ENCODE measurements at places on chromosomes 1 and 21. TPM values are rescaled to one million over a fixed set of nuclear protein-coding genes. Genes with fewer than 3 reads are reported as not detected.

RNF186 gene
- total RNA-seq: not detected

DENND2C gene
- total RNA-seq: 0.83 TPM

F5 gene
- 11.0 TPM for total RNA-seq

C1orf141 gene
- not detected for total RNA-seq

LIPI gene
- total RNA-seq: not detected

FLG2 gene
- not detected for total RNA-seq

SMCP gene
- total RNA-seq: not detected

IGSF9 gene
- not detected for total RNA-seq

LPAR3 gene
- total RNA-seq: 2.1 TPM

TMCO4 gene
- total RNA-seq: 16.3 TPM

SARS1 gene
- 195 TPM for total RNA-seq

OR10J1 gene
- not detected for total RNA-seq

PSRC1 gene
- 28.7 TPM for total RNA-seq

ARHGEF16 gene
- total RNA-seq: not detected

S100A7 gene
- not detected for total RNA-seq

CFHR5 gene
- total RNA-seq: not detected

FAM78B gene
- 0.10 TPM for total RNA-seq

WDR64 gene
- total RNA-seq: 0.13 TPM

DNM3 gene
- total RNA-seq: 2.0 TPM

AGMAT gene
- 8.4 TPM for total RNA-seq

PLK3 gene
- 63.5 TPM for total RNA-seq

SUMO3 gene
- 89.0 TPM for total RNA-seq

CDA gene
- not detected for total RNA-seq

CD1E gene
- total RNA-seq: not detected

CCSAP gene
- 13.4 TPM for total RNA-seq

SYPL2 gene
- total RNA-seq: not detected

TBX19 gene
- 2.4 TPM for total RNA-seq

SPRR2F gene
- total RNA-seq: not detected

SLC9C2 gene
- total RNA-seq: not detected

RHOU gene
- 4.5 TPM for total RNA-seq

TMEM61 gene
- not detected for total RNA-seq

PTAFR gene
- total RNA-seq: 0.23 TPM

GBP6 gene
- 0.38 TPM for total RNA-seq

WDTC1 gene
- 45.4 TPM for total RNA-seq

RSPO1 gene
- not detected for total RNA-seq
